ENCODE measurements at places on chromosomes 5 and 9.

GRCh38 chr9:83569326-83569725 lies 31.1 kb upstream of the FRMD3 start:
- DNase-seq = no peak

GRCh38 chr9:125659201-125659840 lies 47.7 kb downstream of the MAPKAP1 start:
- no peak for DNase-seq

DNA sequence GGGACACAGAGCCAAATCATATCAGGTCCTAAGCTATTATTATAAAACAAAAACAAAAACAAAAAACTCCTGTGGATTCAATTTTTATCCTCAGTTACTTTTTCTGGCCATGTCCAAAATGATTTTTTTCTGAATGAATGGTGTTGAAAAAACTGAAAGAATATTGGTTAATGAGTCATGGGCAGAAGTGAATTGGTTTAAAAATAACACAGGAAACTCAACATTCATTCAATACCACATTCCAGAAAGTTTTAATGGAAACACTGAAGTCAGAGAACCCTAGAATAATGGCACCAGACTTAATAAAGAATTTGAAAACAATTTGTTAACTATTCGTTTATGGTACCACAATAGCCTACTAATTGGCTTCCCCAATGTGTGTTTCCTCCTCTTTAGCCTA lies 102.4 kb upstream of the CDH9 start:
- no peak for DNase-seq

DNA sequence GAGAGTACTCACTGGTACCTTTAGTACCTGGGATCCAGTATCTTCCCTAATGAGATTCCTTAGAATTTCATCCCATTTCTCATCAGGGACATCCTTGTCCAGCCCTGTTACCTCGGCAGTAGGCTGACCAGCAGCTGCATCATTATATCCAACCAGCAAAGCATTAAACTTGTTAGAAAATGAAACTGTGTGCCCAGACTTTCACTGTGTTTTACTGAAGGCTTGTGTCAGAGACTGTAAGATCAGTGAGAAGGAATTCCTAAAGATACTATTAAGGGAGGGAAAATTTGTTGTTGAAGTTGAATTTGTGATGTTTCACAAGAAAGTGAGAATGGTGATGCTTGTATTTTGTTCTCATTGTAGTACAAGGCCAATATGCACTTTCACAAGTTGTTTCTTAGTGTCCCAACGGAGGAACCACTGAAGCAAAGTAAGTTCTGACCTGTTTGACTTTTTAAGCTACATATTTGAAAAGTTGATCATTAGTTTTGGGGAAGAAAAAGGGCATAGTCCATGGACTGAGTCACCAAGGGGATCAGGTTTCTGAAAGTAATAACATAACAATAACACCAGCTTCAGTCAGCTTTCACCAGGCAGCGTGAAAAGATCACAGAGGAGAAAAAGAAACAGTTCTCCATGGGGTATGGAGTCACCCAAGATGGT lies 48.8 kb downstream of the GRAMD2B start:
- DNase-seq = no peak

DNA sequence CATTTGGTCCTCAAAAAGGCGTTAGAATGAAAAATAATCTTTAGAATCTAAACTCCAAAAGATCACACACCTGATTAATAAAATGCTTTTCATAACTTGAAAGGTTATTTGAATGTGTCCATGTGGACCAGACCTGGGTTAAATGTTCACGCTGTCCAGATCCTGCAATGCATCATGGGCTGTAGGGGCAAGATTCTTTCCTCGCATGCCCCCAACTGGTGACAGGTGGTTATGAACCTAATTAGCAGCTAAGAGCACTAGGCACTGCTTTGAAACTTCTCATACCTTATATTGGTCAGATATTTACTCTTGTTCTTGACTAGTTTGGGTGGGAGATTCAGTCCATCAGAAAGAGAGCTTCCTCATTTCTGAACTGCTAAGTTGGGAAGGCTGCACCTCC lies 19.3 kb upstream of the PIP5K1B start:
- no peak for DNase-seq

GRCh38 chr5:97338729-97339128 lies 155.7 kb upstream of the RIOK2 start:
- DNase-seq = no peak

DNA sequence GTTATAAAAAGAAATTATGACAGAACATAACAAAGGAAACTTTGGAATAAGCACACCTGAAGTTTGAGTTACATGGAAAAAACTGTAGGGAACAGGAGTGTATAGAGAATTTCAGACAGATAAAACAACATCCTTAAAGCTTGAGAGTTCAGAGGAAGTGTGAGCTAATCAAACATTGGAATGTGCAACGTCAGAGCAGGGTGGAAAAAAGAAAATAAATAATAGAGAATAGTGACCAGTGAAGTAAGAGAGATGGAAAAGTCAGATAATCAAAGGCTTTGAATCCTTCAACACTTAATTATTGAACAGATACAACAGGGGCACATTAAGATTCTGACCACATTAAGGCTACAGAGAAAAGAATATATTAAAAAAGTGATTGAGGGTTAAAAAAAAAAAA lies 128.5 kb upstream of the CDH10 start:
- DNase-seq = no peak

All from stimulated activated CD8-positive, alpha-beta memory T cell treated with anti-CD3 and anti-CD28 coated beads, Interleukin-15, amount 100 ng/mL, for 4 hours (primary cell).